ENCODE measurements at places on chromosomes 11 and 22. TPM values are rescaled to one million over a fixed set of nuclear protein-coding genes. Genes with fewer than 3 reads are reported as not detected.

The GAL3ST3 gene
- 0.27 TPM for polyA plus RNA-seq

The HPS4 gene
- 29.5 TPM for polyA plus RNA-seq

The SLC17A6 gene
- polyA plus RNA-seq: 0.42 TPM

The ATP5MG gene
- polyA plus RNA-seq: 115 TPM

The MYBPC3 gene
- 0.14 TPM for polyA plus RNA-seq

The LDHAL6A gene
- 0.02 TPM for polyA plus RNA-seq

The ART5 gene
- 0.26 TPM for polyA plus RNA-seq

The MS4A6A gene
- polyA plus RNA-seq: 6.8 TPM

GRCh38 chr11:78083021-78083420, 3.4 kb upstream of the NDUFC2 start:
- DNase-seq: no peak

- peak; percentile 77 for DNase-seq
These were observed 54.7 kb downstream of the FBXO7 start for GRCh38 chr22:32528984-32529982.

- DNase-seq: no peak
These were observed 21.3 kb upstream of the KRTAP5-7 start for GRCh38 chr11:71505781-71506180.

DNA sequence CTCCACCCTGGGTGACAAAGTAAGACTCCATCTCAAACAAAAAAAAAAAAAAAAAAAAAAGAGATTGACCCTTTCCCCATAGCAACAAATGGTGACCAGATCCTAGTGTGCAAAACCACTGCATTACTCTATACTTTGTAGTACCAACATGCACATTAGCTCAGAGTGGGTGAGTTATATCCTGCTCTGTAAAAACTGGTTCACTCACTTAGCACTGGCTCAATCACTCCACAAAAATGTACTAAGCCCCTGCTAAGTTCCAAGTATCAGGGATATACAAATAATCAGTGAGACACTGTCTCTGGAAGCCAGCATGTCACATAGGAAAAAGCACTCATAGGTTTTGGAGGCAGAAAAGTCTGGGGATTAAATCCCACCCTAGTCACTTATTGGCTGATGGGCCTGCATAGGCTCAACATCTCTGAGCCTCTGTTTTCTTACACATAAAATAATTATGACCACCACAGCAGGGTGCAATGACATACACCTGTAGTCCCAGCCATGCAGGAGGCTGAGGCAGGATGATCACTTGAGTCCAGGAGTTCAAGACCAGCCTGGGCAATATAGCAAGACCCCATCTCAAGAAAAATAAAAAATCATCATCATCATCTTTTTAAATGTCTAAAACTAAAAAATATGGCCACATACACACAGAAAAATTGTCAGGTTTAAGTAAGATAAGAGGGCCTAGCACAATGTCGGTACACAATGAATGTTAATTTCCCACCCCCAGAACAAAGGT, 11.9 kb downstream of the FAM168A start:
- no peak for DNase-seq

- DNase-seq: no peak
These were observed 64.6 kb downstream of the OTOG start for GRCh38 chr11:17611503-17612220.

- no peak for DNase-seq
These were observed 17.3 kb upstream of the ZBTB16 start for GRCh38 chr11:114042234-114042633.

- no peak for DNase-seq
These were observed 29.8 kb downstream of the MTMR3 start for GRCh38 chr22:29912605-29913398.

- DNase-seq: no peak
These were observed 162.5 kb downstream of the CEP164 start for GRCh38 chr11:117489999-117490679.

GRCh38 chr22:39233710-39234471, 10.9 kb downstream of the PDGFB start:
- peak; percentile 45 for DNase-seq

GRCh38 chr11:134017511-134018430, 51.1 kb upstream of the JAM3 start:
- DNase-seq: no peak

- peak; percentile 22 for DNase-seq
These were observed 745 bp downstream of the NCAM1 start for GRCh38 chr11:112961751-112962578.

DNA sequence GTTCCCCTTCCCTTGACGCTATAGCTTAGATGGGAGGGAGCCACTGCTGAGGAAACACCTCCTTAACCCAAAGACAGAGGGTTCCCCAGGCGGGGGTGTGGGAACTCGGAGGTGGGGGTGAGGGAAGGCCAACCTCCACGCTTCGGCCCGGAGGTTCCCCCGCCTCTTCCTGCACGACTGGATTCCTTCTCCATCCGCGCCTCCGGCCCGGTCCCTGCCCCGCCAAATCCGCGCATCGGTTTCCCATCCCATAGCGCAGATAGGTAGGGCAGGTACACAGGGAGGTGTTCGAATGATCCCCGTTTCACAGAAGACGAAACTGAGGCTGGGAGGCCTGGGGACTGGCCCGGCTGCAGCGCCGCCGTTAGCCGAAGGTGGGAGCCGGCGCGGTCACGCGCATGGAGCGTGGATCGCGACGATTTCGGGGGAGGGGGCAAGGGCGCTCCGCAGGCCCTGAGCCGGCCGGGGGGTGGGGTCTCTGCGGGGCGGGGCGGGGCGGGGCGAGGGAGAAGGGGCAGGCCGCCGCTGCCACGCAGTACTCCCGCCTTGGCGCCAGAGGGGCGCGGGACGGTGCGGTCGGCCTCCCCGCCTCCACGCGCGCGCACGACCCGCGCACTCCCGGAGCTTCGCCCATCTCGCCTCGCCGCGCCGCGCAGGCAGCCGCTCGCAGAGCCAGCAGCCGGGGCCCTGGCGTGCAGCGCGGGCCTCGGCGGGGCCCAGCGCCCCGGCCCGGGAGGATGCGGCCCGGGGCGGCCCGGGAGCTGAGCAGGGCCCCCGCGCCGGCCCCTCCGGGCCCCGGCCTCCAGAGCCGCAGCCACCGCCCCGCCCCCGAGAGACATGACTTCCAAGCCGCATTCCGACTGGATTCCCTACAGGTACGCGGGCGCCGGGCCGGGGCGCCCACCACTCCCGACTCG, at the start of gene TUB:
TUB (plus strand) TSS at position 538 of the 917 bp plus-strand sequence; CDS start at position 838, 300 bp downstream.
- peak; percentile 18 for DNase-seq

- no peak for DNase-seq
These were observed 10.2 kb downstream of the CKAP5 start for GRCh38 chr11:46835897-46836296.

DNA sequence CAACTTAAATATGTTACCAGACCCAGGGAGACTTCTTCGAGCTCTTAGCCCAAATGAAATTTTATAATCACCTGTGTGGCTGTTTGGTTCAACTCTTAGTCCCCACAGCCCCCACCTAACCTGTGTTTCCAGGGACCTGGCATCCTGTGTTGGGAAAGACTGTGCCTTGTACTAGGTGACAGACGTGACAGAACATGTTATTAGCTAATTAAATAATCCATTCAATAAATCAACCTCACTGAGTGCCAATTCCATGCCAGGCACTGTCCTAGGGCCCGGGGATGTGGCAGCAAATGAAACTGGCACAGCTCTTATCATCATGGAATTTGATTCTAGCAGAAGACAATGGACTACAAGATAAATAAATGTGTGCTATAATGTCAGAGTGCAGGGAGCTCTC, 431.9 kb downstream of the MIAT start:
- DNase-seq: no peak

DNA sequence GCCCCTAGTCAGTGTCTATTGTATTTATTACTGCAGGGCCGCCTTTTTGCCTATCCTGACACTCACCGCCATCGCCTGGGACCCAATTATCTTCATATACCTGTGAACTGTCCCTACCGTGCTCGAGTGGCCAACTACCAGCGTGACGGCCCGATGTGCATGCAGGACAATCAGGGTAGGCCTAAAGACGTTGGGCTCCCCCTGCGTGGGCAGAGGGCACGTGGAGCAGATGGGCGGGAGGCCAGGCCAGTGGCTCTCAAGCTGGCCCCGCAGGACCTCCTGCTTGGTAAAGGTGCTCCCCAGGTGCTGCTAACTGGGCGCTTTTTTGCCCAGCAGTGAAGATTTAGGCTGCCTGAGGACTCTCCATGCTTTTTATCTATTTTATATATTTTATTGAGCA, 22.5 kb downstream of the CAT start:
- peak; percentile 35 for DNase-seq

DNA sequence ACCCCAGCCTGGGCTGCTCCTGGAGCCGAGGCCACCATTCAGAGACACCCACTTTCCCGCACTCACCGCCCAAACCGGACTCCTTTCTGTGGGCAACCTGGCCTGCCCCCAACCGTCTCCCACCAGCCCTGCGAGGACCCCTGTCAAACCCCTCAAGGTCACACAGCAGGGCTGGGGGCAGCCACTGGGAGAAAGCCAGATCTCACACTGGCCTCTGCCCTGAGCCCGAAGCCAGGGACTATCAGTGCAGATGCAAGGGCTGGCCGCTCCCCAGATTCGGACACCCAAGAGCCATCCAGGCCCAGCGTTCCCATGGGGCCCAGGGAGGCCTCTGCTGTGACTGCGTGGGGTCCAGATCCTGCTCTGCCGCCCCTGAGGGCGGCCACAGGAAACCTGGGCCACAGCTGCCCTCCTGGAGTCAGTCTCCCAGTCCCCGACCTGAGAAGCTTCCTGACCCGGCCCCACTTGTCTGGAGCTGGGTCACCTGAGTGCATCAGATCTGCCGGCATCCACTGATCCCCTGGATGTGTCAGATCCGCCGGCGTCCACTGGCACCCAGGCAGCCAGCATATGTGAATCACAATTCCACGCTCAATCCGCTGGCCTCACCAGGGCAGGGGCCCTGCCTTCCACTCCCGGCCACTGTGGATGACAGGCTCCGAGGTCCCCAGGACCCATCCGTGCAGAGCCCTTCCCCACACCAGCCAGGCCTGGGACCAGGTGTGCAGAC, 139.7 kb downstream of the BRD1 start:
- DNase-seq: no peak

DNA sequence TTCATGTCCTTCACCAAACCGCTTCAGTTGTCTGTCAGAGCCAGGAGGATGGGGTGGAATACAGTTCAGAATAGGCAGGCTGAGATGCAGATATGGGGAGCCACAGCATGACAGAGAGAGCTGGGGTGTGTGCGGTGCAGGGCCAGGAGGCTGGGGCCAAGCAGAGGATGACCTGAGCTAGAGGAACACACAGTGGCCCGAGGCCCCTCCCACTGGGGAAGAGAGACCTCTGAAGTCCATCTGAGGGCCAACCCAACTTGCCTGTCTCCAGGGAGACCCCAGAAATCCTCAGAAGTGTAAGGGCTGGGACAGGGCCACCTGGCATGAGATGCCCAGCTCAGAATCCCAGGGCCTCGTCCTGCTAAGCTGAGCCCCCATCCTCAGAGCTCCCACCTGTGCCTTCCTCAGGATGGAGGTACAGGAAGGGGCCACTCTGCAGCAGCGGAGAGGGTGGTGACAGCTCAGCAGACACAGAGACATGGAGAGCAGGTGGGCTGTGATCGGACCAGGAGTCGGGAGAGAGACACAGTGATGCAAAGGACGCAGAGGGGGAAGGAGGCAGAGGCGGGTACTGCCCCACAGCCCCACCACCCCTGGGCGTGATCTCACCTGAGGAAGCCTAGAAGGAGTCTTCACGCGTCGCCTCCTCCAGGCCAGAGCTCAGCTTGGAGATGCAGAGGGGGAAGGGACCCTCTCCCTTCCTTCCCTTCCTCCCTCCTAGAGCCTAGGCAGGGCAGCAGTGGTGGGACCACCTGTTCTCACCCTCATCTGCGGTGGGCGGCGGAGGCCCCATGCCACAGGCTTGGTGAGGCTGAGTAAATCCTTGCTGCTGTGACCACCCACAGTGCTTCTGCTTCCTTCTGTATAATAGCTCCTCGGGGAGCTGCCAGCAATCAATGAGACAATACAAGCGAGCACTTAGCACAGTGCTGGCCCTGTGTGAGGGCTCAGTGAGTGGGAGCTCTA, 9.1 kb upstream of the TUB start:
- DNase-seq: no peak

GRCh38 chr11:118883368-118884071, at the start of gene CXCR5:
Gene CXCR5 (plus strand): TSS chr11:118883892. CDS start chr11:118883942, 50 bp downstream.
- no peak for DNase-seq

DNA sequence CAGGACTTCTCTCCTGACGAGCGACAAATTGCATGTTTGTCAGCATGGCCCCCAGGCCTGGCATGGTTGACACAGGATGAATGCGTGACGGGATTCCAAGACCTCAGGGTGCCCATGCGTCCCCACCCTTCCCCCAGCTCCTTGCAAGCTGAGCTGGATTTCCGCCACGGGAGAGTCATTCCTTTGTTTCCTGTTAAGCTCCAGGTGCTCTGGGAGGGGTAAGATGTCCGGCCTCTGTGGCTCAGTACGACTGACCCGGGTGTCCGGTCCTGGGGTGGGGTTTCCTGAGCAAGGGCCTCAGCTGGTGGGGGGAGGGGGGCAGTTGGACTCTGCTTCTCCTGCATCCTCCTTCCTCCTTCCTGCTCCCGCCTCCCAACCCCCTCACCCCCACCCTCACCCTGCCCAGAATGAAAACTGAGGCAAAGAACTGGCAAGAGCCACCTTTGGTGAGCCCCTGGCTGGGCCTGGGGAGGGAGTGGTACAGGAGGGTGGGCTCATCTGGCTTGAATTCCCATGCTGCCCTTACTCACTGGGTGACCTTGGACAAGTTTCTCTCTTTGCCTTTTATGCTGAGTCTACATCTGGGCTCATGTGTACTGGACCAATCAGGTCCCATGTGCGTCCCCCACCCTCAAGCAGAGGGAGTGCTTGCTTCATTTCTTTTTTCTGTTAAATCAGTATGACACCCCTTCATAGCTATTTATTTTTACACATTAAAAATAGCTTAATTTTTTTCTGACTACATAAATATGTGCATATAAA, 2.5 kb downstream of the CDC42EP2 start:
- peak; percentile 45 for DNase-seq

- no peak for DNase-seq
These were observed 1.9 kb downstream of the FBXO7 start for GRCh38 chr22:32476281-32477195.

GRCh38 chr22:29831958-29832357, 6.1 kb downstream of the ASCC2 start:
- no peak for DNase-seq

DNA sequence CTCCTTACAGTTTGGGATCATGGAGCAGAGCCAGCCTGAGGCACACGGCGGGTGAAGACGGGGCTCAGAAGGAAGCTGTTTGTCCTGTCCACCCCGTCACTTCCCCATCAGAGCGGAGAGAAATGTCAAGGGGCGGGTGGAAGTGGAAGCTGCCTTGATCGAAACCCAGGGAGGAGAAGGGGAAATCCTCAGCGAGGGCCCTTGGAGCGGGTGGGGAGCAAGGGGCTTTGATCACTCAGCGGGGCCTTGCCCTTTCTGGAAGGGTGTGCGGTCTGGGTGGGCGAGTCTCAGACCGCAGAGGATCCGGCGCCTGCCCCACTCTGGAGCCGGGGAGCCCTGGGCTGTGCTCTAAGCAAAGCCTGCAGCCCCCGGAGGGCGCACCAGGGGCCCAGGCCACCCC, 320.4 kb downstream of the NTM start:
- DNase-seq: no peak

- DNase-seq: no peak
These were observed 7.1 kb downstream of the PNPLA5 start for GRCh38 chr22:43884600-43885318.

- no peak for DNase-seq
These were observed 424.1 kb upstream of the TENM4 start for GRCh38 chr11:79864882-79865281.
